Right renal pelvis (tissue), 4 donors: ENCODE measurements at places on chromosomes 5 and 9. TPM values are rescaled to one million over a fixed set of nuclear protein-coding genes. Genes with fewer than 3 reads are reported as not detected.

DNA sequence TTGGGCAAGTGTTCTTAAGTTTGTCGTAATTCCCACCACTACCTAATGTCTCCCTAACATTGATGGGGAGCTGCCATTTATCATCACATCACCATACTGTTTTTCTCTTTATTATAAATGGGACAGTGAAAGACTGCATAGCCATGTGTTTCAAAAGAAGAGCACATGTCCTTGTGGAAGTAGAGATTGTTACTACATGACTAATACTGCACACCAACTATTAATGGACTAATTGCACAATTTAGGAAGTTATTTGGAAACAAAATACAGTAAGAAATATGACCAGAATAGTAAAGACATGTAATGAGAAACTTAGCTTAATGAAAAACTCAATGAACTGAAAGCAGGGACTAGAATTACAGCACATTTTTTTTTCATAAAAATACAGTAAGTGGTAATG is 12.0 kb upstream of the ELOVL7 start:
- no peak for DNase-seq

DNA sequence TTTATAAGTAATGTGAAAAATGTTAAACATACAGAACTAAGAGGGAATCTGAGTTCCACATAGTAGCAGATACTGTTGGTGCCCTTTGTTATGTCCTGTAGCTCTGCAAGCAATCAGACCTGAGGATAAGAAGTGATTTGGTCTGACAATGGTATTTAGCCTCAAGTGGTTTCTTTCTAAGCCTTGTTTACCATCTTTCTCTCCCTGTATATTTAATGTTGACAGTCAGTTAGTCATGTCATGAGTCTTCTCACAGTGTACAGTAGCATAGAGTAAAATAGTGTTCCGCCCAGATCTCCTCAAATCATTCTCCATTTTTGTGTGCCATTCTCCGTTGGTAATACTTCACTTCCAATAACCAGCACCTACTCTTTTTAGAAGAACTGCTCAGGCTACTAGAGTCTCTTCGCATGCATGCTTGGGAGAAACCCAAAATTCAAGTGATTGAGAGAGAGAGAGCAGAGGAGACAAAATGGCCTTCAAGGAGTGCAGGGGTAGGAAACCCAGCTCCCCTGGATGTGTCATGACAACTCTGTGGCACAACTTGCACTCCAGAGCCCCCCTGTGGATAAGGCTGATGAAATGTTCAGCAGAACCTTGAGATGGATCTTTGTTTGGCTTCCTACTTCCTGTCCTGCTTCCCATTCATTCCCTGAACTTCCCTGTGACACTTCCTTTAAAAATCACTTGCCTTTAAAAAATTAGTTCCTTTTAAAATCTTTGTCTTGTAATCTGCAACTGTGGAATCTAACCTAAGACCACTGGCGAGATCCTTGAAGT is 129.2 kb upstream of the FST start:
- no peak for DNase-seq

- no peak for DNase-seq
Observed at GRCh38 chr9:4011054-4011453, 288.8 kb downstream of the GLIS3 start.

- no peak for DNase-seq
Observed at GRCh38 chr9:19473605-19474004, 64.8 kb downstream of the ACER2 start.

The FGF18 gene
- polyA plus RNA-seq, result 0.40 TPM

The BNIP1 gene
- polyA plus RNA-seq, result 13.0 TPM

The CDX1 gene
- 0.71 TPM for polyA plus RNA-seq
